ENCODE measurements at places on chromosomes 16 and 17. TPM values are rescaled to one million over a fixed set of nuclear protein-coding genes. Genes with fewer than 3 reads are reported as not detected.

DNA sequence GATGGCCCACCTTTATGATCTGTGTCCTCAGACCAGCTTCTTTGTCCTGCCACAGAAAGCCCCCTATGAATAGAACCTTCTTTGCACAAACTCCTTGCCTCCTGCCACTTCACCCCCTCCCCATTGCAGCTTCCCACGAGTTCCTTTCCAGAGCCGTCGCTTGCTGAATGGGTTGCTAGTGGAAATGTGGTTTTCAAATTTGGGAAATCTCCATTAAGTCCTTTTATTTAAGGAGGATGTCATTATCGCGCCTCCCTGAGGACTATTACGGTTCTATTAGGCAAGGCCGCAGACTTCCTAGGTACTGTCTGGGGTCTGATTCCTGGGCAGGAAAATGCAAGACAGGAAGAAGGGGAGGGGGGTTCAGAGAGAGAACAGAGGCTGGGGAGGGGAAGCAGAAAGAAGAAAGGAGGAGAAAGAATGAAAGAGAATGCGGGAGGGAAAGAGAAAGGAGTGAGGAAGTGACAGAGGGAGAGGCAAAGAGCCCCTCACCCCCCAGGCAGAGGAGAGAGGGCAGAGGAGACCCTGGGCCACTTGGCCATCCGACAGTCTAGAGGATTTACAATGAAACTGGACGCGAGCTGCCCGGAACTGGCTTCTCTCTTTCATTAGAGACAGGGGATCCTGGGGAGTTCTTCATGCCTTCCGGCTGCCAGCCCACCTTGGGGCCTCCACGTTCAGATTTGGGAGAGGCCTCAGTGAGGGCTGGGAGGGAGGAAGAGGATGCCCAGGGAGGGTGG is 31.7 kb upstream of the ETV4 start:
- DNase-seq: no peak

PCYT2 gene
- 50.4 TPM for total RNA-seq

KRT15 gene
- not detected for total RNA-seq

GRCh38 chr17:1089915-1090314 is 89.9 kb downstream of the ABR start:
- no peak for DNase-seq

DNA sequence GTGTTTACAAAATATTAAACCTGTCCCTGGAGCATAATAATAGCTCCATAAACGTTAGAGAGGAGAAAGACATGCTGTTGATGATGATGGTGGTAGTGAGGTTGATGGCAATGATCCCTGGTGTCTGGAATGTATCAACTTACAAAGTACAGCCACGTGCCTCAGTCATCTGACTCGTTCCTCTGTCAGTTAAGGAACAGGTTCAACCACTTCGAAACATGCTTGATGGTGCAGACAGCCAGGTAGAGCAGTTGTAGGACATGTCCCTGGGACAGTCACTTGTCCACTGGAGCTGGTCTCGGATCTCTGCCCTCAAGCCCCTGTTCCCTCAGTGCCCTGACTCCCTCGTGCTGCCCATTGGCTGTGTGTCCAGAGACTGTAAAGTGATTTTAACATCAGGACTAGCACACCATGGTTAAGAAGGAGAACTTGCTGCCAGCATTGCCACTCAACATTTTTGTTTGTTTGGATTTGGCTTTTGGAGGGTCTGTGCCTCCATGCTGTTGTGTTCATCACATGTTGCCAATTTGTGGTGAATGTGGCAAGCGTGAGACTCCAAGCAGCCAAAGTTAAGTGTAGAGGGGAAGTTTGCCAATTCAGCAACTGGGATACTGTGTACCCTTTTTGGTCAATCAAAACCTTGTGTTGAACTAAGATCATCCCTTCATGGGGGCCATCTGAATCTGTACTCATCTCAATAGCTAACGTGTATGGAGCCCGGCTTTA is 16.3 kb upstream of the SALL1 start:
- no peak for DNase-seq

- DNase-seq: no peak
Measured at GRCh38 chr16:17515421-17516210, 44.9 kb upstream of the XYLT1 start.

DNA sequence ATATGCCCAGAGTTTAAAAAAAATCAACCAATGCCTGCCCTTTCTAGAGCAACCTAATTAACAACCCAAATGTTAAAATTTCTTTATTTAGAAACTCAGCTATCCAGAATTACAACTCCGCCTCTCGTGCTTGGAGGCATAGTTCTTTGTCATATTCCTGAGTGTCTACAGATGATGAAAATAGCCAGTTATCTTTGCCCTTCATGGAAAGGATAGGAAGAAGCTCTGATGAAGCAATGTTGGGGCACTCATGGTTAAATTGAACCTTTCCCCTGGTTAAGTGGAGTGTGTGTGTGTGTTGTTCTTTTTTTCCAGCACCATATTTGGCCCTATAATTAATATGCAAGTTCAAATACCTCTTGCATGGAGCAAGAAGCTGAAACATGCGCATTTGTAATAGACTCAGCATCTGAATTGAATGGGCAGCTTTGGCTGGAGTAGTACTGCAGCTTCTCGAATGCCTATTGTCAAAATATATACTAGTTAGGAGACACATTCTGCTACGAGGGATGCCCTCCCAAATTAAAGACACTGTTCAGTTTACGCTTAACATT is 506.2 kb downstream of the WWOX start:
- DNase-seq: no peak

TMC7 gene
- not detected for total RNA-seq

OR1A1 gene
- total RNA-seq: not detected

BCL6B gene
- total RNA-seq: 0.47 TPM

ZFHX3 gene
- 2.9 TPM for total RNA-seq

DNA sequence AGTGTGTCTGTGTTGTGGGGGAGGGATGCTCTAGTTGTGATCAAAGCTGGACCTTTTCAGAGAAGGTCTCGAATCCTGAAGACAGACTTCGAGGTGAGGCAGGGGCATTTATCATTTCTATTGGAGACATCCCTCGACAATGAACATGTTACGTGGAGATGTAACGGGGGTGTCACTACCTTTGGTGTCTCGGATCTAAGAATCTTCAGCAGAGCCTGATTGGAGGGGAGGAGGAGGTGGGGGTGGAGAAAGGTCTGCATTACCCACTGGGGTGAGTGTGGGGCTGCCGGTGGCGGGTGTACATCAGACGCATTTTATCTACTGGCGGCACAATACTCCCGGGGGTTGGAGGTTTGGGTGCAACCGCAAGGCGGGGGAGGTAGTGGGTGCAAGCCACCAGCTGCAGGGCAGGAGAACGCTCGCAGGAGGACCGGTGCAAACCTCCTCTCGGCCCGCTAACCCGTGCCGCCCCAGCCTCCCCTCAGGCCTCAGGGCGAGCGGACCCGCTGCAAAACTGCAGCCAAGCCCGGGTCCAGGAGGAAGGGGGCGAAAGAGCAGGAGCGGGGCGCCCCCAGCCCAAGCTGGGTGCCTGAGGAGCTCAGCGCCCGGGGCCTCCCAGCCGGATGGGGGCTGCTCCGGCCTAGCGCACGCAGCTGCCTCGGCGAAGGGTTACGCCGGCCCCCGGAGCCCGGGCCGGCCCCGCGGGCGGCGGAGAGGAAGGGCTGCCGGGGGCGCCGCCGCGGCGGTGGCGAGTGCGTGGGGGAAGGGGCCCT is 735 bp downstream of the ZNF652 start:
- peak; percentile 91 for DNase-seq

GRCh38 chr17:41480136-41480535 is 815 bp downstream of the KRT35 start:
- DNase-seq: no peak

- DNase-seq: no peak
Measured at GRCh38 chr17:27475070-27475673, 18.9 kb downstream of the KSR1 start.

- DNase-seq: peak; percentile 60
Measured at GRCh38 chr16:24539850-24540601, 660 bp downstream of the RBBP6 start.

GRCh38 chr17:34909040-34909439 is 52.2 kb downstream of the CCT6B start:
- no peak for DNase-seq

PLXDC1 gene
- total RNA-seq: 3.3 TPM

DNA sequence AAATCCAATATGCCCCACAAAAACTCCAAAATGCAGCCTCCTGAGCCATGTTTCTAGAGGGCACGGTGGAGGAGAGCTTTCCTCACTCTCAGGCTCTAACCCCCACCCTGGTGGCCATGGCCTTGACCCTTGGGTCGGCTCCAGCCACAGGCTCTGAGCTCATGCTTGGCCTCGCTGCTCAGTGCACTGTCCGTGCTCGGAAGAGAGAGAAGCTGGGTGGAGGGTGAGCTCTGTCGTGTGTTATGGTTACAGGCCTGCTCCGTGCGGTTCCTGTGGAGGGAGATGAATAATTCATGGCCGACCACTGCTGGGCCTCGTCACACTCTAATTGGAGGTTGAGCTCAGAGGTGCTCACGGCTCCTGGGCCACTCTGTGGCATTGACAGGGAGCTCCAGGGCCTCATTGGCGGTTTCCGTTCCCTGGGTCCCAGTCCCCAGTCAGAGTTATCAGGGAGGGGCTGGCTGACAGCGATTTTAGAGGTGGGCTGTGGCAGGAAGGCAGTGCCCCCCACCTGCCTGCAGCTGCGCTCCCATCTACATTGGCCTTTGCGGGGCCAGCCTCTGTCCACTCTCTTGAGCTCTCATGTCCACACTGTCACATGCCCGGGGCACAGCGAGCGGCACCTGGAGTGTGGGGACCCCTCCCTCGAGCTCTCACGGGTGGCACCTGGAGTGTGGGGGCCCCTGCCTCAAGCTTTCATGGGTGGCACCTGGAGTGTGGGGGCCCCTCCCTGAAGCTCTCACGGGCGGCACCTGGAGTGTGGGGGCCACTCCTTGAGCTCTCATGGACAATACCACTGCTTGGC is 24.9 kb downstream of the ACSF3 start:
- DNase-seq: no peak

DNA sequence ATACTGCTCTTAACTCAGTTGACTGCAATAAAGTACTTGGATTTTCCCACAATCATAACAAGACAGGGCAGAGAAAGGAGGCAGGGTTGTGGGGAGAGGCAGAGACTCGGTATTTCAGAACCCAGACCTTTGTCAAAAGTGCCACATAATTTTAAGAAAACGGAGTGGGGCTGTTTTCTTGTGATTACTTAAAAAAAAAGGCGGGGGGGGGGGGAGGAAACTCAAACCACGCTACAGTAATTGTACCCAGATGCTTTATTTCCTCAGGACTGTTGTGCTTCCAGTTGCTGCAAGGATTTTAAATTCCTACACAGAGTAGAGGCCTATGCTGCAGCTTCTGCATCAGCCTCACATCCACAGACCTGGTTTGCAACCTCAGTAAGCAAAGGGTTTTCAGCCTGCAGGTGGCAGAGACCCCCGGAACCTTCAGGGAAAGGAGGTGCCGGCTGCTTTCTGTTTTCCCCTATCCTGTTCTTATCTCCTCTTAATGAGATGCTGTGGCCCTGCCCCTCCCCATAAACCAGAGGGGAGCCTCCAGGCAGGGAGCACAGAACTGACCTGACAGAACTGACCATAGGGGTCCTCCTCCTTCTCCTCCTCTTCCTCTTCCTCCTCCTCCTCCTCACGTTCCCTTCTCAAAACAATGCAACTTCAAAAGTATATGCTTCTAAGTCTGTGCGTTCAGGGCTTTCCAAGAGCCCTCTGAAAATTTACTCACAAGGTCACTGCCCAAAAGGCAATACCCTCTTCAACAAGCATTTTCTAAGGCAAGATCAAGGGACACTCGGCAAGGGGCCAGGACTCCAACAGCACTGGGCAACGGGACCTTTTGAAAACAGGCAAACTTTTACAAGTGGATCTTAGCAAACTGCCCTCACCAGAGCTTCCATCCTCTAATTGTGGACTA is 7.5 kb downstream of the AXIN2 start:
- DNase-seq: no peak

CANT1 gene
- 74.4 TPM for total RNA-seq

DNA sequence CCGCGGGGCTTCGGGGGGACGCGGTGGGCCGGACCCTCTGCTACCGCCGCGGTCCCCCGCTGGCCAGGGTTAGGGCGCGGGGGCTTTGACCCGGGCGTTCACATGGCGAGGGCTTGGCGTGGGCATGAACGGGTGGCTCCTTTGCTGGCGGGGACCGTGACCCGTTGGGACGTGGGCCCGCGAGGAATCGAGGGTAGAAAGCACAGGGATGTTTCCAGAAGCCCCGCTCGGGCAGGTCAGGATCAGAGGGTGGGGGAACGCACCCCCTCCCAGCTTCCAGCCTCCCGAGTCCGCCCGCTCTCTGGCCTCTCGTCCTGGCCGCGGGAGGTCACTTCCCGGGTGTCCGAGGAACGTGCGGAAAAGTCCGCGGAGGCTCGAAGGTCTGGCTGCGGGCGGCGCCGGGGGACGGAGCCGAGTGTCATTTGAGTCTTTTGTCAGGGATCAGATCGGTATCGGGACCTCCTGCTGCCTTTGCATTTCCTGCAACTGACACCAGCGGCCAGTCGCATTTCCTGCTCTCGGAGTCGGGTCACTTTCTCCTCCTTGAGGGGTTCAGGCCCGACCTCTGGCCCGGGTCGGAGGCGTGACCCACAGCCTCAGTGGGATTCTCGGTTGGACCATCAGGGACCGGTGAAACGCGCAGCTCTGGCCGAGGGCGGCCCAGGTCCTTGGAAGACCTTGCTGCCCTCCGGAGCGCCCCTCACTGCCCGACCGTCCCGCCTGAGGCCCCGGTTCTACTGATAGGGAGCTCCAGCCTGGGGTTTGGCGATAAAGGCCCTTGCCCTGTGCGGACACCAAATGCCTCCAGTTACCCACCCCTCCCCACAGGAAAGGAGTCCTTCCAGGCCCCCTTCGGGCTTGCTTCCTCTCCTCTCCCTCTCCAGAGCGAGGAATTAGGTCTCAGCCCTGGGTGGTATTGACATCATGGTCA is 702 bp upstream of the WNT3 start:
- DNase-seq: peak; percentile 45

DNA sequence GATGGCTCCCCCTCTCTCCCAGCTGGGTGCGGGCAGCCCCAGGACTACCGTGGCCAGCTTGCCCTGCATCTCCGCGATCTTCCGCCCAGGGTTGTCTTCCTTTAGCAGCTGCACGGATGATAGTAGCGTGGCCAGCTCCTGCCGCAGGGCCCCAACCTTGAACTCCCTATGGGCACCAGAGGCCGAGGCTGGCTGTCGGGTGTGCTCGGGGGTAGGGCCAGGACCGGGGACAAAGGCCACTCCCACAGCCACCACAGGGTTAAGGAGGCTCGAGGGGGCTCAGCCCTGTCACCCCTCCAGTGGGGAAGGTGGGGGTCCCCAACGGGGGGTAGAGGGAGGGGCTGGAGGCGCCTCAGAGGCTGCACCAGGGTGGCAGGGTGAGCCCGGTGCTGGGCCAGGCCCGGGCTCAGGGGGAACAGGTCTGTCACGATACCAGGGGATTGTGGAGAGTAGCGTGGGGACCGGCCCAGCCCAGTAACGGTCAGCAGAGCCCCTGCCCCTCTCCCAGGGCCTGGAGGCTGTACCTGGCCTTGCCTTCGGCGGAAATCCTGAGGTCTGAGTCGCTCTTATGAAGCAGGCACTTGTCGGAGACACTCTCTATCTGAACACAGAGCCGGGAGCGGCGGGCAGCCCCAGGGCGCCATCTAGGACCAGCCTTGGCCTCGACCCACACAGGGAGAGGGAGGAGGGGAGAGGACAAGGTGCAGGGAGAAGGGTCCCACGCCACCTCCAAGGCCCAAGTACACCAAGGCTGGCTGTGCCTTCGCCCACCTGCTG is 5.2 kb downstream of the PERCC1 start:
- no peak for DNase-seq

All from activated CD8-positive, alpha-beta T cell treated with anti-CD3 and anti-CD28 coated beads, Interleukin-2, amount 10 ng/mL, durations not matched to agents 7 days and 5 days (primary cell).